ENCODE measurements at places on chromosomes 7 and 10.

DNA sequence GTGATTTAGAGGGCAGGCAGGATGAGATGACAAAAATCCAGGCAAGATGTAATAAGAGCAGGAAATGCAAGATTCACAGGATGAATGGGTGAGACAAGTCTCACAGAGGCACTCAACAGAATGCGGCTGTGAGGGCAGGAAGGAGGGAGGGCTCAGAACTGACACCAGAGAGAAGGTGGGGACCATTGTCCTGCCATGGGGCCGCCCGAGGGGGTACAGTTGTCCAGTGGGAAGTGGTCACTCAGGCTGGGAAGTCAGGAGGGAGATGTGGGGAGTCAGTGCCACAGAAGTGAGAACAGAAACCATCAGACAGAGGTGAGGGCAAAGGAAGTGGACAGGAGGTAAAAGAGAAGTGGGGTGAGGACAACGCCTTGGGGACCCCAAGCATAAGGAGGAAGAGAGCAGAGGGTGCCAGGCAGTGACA is 8.9 kb downstream of the HIP1 start:
- no peak for DNase-seq

DNA sequence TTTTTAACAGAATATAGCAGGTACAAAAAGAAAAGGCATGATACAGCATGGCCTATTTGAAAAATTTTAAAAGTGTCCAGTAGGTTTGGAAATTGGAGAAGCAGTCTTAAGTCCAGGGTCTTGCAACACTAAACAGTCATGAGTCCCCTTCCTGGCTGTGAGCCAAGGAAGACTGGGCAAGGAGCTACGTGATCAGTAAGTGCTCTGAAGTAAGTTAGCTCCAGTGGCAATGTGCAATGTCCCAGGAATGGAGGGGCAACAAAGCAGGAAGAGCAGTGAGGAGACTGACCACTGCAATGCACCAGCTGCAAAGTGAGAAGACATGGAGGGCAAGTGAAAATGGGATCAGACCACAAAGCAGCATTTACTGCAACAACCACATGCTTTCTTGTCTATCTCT is 72.9 kb upstream of the GRID1 start:
- peak; percentile 70 for DNase-seq

DNA sequence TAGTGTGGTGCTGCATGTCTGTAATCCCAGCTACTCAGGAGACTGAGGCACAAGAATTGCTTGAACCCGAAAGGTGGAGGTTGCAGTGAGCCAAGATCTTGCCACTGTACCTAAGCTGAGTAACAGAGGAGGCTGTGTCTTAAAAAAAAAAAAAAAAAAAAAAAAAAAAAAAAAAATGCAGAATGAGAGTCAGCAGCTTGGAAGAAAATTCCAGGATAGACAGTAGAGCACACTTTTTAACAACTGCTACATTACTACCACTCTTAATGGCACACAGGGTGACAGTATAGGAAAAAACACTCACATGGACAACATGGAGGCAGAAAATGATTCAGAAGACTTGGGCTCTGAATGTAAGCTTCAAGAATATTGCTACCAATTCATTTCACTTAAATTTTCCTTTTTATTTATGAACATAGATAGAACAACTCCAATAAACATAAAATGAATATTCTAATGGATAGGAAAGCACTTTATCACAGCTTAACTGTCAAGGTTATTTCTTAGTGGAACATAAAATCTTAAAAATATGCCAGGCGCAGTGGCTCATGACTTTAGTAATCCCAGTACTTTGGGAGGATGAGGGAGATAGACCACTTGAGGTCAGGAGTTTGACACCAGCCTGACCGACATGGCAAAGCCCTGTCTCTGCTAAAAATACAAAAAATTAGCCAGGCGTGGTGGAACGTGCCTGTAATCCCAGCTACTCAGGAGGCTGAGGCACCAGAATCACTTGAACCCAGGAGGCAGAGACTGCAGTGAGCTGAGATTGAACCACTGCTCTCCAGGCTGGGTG is 31.5 kb downstream of the CHCHD3 start:
- DNase-seq, result no peak

DNA sequence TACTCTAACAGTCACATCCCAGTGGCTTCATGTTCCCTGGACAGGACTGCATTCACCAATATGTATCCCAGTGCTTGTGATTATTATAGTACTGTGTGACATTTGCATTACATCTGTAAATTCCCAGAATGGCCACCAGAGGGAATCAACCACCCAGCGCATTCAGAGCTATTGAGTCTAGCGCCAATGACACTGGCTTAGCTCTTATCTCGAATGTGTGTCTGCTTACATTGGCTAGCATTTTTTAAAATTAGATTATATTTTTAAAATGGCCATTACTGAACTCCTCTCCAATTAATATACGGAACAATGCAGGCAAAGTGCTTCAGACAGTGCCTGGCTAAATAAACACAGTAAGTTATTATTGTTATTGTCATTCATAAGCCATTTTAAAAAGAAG is 36.3 kb downstream of the TRIL start:
- no peak for DNase-seq
